ENCODE measurements at places on chromosomes 6 and 20. TPM values are rescaled to one million over a fixed set of nuclear protein-coding genes. Genes with fewer than 3 reads are reported as not detected.

The INSM1 gene
- 0.28 TPM for total RNA-seq

The B3GAT2 gene
- 0.71 TPM for total RNA-seq

The MROH8 gene
- 2.2 TPM for total RNA-seq

The FGD2 gene
- 0.06 TPM for total RNA-seq

The CRYBG1 gene
- total RNA-seq = 0.40 TPM

The SEMG1 gene
- total RNA-seq = not detected

The ELOVL5 gene
- total RNA-seq = 185 TPM

The PDRG1 gene
- total RNA-seq = 15.3 TPM

The PRR18 gene
- total RNA-seq = 0.13 TPM

The PROKR2 gene
- not detected for total RNA-seq

The EDN3 gene
- total RNA-seq = 0.28 TPM

The SCGN gene
- not detected for total RNA-seq

The EBF4 gene
- total RNA-seq = 1.9 TPM

Data from neural progenitor cell (in vitro differentiated cells).